Activated CD8-positive, alpha-beta T cell treated with anti-CD3 and anti-CD28 coated beads, Interleukin-2, amount 10 ng/mL, durations not matched to agents 7 days and 5 days (primary cell): ENCODE measurements at places on chromosomes 7 and 10.

DNA sequence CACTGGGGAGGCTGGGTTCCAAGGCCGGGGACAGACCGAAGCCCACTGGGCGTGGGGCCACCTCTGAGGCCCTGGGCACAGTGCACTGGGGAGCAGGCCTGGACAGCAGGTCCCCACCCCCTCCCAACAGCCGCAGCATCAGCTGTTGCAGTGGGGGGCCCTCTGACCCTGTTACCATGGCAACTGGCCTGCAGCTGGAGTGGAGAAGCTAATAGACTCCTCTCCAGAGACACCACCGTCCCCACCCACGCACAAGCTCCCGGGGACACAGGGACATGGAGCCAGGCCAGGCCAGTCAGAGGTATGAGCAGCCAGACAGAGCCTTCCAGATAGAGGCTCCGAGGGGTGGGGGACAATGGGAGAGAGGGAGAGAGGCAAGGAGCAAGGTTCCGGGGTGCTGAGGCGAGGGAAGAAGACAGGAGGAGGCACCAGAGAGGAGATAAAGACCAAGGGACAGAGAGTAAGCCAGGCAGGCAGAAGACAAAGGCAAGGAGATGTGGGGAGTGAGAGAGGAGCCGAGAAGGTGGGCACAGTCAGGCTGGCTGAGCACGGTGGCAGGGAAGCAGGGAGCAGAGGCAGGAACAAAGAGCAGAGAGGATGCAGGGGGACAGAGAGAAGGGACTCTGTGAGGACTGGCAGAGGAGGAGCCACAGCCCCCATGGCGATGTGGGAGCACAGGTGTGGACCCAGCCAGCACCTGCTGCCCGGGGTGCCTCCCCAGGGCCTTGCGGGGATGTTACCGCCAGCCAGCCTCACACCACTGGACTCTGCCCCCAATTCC is 6.7 kb downstream of the KCNH2 start:
- H3K36me3 ChIP-seq, result no peaks in the 10 kb centered on the region
- no peak overlapping the region for H3K27ac ChIP-seq
- peaks cover 17% of the 10 kb centered on the region for H3K27me3 ChIP-seq
- no peak overlapping the region for H3K4me3 ChIP-seq
- no peak for DNase-seq
- peaks cover 14% of the 10 kb centered on the region for H3K4me1 ChIP-seq

GRCh38 chr10:33550811-33551210 is 216.3 kb upstream of the NRP1 start:
- DNase-seq, result no peak
- H3K4me3 ChIP-seq, result no peak overlapping the region
- no peaks in the 10 kb centered on the region for H3K4me1 ChIP-seq
- peaks cover 2% of the 10 kb centered on the region for H3K27me3 ChIP-seq
- H3K27ac ChIP-seq, result no peak overlapping the region

DNA sequence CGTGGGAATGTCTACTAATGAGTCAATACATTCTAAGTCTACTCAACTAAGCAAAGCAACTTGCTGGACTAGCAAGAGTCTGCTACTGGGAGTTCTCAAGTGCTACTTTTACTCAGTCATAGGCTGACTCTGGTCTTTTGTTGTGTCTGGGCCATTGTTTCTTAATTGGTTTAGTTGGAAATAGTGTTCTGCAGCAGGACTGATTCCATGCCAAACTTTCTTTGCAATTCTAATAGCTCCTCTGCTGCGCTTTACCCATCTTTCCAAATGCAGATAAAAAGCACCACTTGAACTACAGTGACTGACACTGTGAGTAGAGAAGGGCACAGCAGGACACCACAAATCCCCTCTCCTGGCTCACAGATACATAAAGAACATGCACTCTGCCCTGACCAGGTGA is 125.7 kb downstream of the CD36 start:
- H3K27ac ChIP-seq, result no peak overlapping the region
- no peak for DNase-seq
- H3K27me3 ChIP-seq, result no peaks in the 10 kb centered on the region
- H3K4me3 ChIP-seq, result no peak overlapping the region
- H3K4me1 ChIP-seq, result no peaks in the 10 kb centered on the region

- peaks cover 4% of the 10 kb centered on the region for H3K27me3 ChIP-seq
- peak overlapping the region; percentile 85 for H3K27ac ChIP-seq
- H3K4me1 ChIP-seq, result peaks cover 31% of the 10 kb centered on the region
- peaks cover 29% of the 10 kb centered on the region for H3K36me3 ChIP-seq
Measured at GRCh38 chr10:5284311-5285057, 80.3 kb upstream of the UCN3 start.

DNA sequence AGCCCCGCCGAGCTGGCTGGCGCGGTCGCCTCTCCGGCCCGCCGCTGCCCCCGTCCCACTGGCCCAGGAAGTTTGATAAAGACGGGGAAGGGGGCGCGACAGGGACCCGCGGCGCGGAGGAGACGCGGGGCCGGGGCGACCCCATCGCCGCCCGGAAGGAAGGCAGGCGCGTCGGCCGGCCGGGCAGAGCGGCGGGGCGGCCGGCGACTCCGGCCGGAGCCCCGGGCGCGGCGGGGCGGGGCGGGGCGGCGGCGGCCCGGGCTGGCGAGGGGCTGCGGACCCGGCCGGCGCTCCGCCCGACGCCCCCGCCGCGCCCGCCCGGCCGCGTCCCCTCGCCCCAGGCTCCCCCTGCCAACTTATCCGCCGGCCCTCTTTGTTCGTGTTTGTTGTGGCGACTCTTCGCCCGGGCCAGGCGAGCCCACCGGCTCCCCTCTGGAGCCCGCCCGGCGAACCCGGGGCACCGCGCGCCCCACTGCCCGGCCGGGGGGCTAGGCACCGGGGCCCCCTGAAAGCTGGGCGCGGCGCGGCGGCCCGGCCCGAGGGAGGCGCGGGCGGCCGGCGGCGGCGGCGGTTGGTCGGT is 571 bp downstream of the KDM7A start:
- peak overlapping the region; percentile 83 for H3K27ac ChIP-seq
- peak overlapping the region; percentile 82 for H3K4me3 ChIP-seq
- H3K4me1 ChIP-seq, result peaks cover 20% of the 10 kb centered on the region
- DNase-seq, result no peak
- peaks cover 27% of the 10 kb centered on the region for H3K27me3 ChIP-seq

GRCh38 chr10:13087986-13088618 is 11.9 kb upstream of the OPTN start:
- no peak for DNase-seq
- peaks cover 4% of the 10 kb centered on the region for H3K27me3 ChIP-seq
- no peaks in the 10 kb centered on the region for H3K4me1 ChIP-seq
- H3K36me3 ChIP-seq, result no peaks in the 10 kb centered on the region

DNA sequence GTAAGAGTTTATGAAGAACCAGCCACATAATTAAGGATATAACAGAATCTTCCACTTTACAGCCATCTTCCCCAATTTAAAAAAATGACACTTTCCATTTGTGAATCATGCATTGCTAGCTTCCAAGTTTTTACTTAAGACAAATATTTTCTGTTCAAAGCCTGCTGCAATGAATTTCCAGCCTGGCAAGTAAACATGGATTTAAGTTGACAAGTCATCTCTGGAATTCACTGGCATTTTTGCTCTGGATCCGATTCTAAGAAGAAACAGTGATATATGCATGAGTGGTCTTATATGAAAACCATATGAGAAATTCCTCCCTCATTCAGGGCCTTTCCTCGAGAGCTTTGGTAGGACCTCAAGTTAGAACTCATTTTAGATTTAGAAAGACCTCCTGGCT is 116.1 kb upstream of the CDCA7L start:
- H3K36me3 ChIP-seq, result no peaks in the 10 kb centered on the region
- no peak overlapping the region for H3K4me3 ChIP-seq
- no peak overlapping the region for H3K27ac ChIP-seq
- H3K4me1 ChIP-seq, result no peaks in the 10 kb centered on the region

GRCh38 chr10:97849103-97849686 is 448 bp upstream of the GOLGA7B start:
- H3K27ac ChIP-seq, result peak overlapping the region; percentile 83
- no peak for DNase-seq
- no peaks in the 10 kb centered on the region for H3K27me3 ChIP-seq
- peaks cover 6% of the 10 kb centered on the region for H3K36me3 ChIP-seq
- peak overlapping the region; percentile 78 for H3K4me3 ChIP-seq

GRCh38 chr10:43959364-43960134 is 310.9 kb upstream of the ZNF32 start:
- no peak overlapping the region for H3K27ac ChIP-seq
- no peak overlapping the region for H3K4me3 ChIP-seq
- DNase-seq, result no peak
- peaks cover 2% of the 10 kb centered on the region for H3K4me1 ChIP-seq
- H3K27me3 ChIP-seq, result peaks cover 11% of the 10 kb centered on the region

DNA sequence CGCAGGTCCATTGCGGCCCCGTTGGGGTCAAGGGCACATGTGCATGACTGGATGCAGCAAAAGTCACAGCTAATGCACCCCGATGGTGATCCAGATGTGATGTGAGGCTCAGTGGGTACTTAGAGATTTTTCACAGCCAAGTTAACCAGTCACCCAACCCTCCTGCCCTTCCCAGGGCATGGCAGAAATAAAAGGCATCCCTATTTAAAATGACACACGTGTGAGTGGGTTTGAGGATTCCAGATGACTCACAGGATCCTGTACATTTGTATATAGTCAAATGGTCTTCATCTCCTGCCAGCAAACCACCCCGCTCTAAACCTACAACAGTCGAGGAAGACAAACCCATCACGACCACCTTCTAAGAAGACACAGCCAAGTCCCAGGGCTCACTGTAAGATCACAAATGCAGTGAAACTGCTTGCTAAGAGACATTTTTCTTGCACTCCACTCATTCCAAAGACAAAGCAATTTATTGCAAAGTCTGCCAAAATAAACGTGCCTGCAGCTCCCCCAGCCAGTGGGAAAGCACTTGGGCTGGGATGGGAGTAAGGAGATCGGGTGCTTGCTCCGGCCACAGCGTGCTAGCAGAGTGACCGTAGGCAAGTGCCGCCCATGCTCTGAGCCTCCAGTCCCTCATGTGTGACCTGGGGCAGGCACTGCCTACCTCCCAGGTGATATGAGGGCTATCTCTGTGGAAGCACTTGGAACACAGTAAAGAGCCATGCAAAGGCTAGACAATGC is 86.6 kb upstream of the MACROH2A2 start:
- no peaks in the 10 kb centered on the region for H3K4me1 ChIP-seq
- peaks cover 13% of the 10 kb centered on the region for H3K27me3 ChIP-seq
- DNase-seq, result peak; percentile 8
- no peaks in the 10 kb centered on the region for H3K36me3 ChIP-seq

DNA sequence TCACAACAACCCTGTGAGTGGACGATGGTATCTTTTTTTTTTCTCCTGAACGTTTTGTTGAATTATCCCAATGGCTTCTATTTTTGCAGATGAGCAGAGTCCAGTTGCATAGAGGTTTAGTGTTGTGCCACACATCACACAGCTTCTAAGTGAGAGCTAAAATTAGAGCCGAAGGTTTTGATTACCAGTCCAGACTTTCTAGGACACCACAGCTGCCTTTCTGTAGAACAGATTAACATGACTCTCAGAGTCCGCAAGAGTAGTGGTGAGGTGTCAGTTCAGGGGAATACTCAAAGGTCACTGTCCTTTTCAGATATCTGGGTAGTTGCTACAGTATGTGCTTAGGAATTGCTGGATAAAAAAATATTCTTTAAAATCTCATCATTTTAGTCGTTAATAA is 13.8 kb downstream of the SGPL1 start:
- no peak overlapping the region for H3K4me3 ChIP-seq
- no peak for DNase-seq
- no peak overlapping the region for H3K27ac ChIP-seq
- H3K27me3 ChIP-seq, result no peaks in the 10 kb centered on the region
- peaks cover 5% of the 10 kb centered on the region for H3K36me3 ChIP-seq

- no peak overlapping the region for H3K27ac ChIP-seq
- no peaks in the 10 kb centered on the region for H3K4me1 ChIP-seq
- no peak for DNase-seq
- H3K4me3 ChIP-seq, result no peak overlapping the region
- no peaks in the 10 kb centered on the region for H3K36me3 ChIP-seq
- H3K27me3 ChIP-seq, result peaks cover 5% of the 10 kb centered on the region
Measured at GRCh38 chr10:86169506-86170254, 196.9 kb downstream of the GRID1 start.

GRCh38 chr7:120949998-120950538 is 509 bp upstream of the ING3 start:
- H3K27me3 ChIP-seq, result peaks cover 9% of the 10 kb centered on the region
- H3K27ac ChIP-seq, result peak overlapping the region; percentile 98
- H3K4me3 ChIP-seq, result peak overlapping the region; percentile 96
- DNase-seq, result no peak

- peak; percentile 37 for DNase-seq
- H3K27me3 ChIP-seq, result no peaks in the 10 kb centered on the region
- no peak overlapping the region for H3K4me3 ChIP-seq
- H3K36me3 ChIP-seq, result no peaks in the 10 kb centered on the region
- no peak overlapping the region for H3K27ac ChIP-seq
- no peaks in the 10 kb centered on the region for H3K4me1 ChIP-seq
Measured at GRCh38 chr7:158394936-158395335, 192.7 kb downstream of the PTPRN2 start.

DNA sequence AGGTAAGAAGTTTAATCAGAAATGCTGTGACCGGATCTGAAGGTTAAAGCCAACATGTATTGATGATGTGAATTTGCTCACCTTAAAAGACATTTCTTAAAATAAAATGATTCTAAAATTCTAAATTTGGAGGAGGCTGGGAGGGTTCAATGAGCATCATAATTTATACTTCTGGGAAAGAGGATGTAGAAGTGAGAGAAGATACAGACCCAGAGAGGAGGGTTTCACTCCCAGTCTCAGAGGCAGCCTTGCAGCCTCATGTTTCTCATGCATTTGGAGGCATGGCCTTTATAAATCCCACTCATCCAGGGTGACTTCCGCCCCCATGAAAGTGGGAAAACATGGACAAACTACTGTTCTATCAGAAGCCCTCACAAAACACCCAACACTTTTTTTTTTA is 305.6 kb upstream of the PITRM1 start:
- no peak overlapping the region for H3K27ac ChIP-seq
- no peaks in the 10 kb centered on the region for H3K36me3 ChIP-seq
- H3K4me3 ChIP-seq, result no peak overlapping the region
- H3K4me1 ChIP-seq, result peaks cover 6% of the 10 kb centered on the region
- H3K27me3 ChIP-seq, result peaks cover 25% of the 10 kb centered on the region
- no peak for DNase-seq

DNA sequence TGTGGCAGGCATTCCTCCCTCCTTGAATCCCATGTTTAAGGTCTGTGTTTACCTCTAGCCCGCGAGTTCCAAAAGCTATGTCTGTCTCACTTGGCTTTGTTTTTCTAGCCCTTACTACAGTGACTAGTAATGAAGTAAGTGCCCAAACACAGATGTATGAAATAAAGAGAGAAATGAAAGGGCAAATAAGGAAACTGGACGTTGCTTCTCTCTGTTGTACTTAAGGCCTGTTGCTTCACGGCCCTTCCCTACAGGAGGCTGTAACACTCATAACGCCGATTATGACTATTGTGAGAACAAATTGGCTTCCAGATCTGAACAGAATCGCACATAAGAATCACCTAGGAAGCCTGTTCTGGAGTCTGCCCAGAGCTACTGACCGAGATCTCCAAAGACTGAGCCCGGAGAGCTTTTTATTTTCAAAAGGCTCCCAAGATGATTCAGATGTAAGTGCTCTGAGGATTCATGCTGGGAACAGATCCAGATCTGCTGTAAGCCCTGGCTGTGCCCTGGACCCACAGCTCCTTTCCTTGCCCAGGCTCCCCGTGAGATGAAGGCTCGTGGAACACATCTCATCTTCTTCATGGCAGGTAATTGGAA is 432.6 kb downstream of the SDK1 start:
- H3K4me1 ChIP-seq, result no peaks in the 10 kb centered on the region
- no peak overlapping the region for H3K27ac ChIP-seq
- H3K4me3 ChIP-seq, result no peak overlapping the region
- no peak for DNase-seq

GRCh38 chr7:140326116-140326928 is 72.0 kb downstream of the SLC37A3 start:
- DNase-seq, result peak; percentile 68
- no peak overlapping the region for H3K4me3 ChIP-seq
- no peaks in the 10 kb centered on the region for H3K27me3 ChIP-seq
- peak overlapping the region; percentile 17 for H3K27ac ChIP-seq
- no peaks in the 10 kb centered on the region for H3K36me3 ChIP-seq
- no peaks in the 10 kb centered on the region for H3K4me1 ChIP-seq
